ENCODE measurements at places on chromosomes 4 and X.

- no peak for DNase-seq
These were observed 984.1 kb downstream of the TRAM1L1 start for GRCh38 chr4:116101321-116101720.

DNA sequence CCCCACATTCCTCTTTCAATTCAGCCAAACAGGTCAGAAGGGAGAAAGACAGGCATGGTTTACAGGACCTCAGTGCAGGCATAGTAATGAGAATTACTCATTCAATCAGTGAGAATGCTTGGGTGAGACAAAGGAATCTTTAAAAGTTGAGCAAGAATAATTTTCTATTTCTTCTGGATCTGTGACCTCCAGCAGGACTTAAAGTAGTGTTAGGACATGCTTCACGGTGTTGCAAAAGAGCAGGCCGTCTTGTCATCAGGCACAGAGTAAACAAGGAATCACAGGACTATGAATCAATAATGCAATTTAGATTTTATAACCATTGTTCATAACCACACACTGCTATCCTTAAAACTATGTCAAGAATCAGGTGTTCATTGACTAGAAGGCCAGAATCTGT is 130.6 kb upstream of the GLRA2 start:
- DNase-seq, result no peak

GRCh38 chr4:6777636-6778281 is 4.8 kb upstream of the KIAA0232 start:
- DNase-seq, result peak; percentile 84

DNA sequence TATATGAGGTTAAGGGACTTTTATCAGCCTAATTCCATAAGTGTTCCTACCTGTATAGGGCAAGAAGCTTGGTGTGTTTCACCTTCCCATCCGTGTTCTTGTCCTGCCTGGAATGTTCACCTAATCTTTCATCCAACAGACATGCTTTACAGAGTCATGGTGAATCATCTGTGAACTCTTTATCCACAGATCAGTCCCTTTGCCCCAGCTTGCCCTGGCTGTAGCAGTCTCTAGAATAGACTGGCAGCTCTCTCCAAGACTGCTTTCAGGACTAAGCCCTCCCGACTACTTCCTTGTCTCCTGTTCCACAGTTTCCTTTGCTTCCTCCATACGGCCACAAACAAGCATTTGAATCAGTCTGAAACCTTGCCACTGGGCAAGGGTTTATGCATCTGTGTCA is 177.9 kb upstream of the IL15 start:
- no peak for DNase-seq

GRCh38 chr4:75924309-75924827 is 16.4 kb downstream of the NAAA start:
- DNase-seq, result no peak

GRCh38 chr4:111108153-111108552 is 485.3 kb upstream of the PITX2 start:
- DNase-seq, result no peak

DNA sequence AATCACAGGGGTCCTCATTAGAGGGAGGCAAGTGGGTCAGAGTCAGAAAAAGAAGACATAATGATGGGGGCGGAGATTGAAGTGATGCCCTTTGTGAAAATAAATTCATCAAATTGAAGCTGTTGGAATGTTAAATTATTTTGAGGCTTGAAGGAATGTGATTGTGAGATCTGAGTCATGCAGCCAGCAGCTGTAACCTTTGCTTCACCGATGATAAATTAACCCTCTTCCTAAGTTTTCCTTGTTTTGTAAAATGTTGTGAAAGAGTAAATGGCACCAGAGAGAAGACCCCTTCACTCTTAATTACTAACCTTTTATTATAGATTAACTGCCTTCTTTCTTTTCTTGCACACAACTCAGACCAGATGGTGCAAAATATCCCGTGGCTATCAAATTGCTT is 47.7 kb upstream of the FAM9A start:
- no peak for DNase-seq

- DNase-seq, result peak; percentile 53
These were observed 83.9 kb upstream of the RPS6KA3 start for GRCh38 chrX:20350596-20350995.

GRCh38 chr4:164109503-164109902 is 615.0 kb downstream of the TMA16 start:
- DNase-seq, result no peak

DNA sequence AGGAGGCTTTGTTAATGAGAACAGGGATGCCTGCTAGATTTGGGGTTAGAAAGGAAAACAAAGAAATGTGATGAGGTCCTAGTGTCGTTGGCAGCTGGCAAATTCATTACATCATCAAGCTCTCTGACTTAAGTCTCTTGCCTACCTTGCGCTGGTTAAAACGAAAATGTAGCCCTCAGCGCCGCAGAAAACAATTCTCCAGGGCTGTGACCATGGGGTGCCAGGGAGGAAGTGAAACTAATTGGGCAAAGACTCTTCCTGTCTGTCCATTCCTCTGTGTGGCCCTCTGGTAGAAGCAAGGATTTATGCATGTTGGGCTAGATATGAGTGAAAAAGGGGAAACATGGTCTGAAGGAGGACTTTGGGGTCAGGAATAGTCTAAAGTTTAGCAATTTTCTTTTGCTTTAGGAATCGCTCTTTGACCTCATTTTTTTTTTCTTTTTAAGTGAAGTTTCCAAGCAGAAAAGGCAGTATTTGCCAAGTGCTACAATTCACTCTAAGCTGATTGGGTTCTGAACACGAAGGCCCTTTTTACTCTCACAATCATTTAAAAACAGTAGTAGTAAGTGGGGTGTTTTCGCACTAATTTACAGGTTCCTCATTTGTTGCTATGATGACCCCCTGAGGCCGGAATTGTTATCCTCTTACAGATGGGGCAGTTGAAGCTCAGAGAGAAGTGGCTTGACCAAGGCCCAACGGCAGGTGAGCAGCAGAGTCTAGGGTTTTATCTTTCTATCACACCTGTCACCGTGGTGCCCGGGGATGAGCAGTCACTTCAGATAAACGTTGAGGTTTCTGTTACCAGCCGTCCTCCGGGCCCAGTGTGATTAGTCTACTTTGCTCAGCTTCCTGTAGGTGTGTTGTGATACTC is 27.3 kb upstream of the CHRNA9 start:
- DNase-seq, result no peak

DNA sequence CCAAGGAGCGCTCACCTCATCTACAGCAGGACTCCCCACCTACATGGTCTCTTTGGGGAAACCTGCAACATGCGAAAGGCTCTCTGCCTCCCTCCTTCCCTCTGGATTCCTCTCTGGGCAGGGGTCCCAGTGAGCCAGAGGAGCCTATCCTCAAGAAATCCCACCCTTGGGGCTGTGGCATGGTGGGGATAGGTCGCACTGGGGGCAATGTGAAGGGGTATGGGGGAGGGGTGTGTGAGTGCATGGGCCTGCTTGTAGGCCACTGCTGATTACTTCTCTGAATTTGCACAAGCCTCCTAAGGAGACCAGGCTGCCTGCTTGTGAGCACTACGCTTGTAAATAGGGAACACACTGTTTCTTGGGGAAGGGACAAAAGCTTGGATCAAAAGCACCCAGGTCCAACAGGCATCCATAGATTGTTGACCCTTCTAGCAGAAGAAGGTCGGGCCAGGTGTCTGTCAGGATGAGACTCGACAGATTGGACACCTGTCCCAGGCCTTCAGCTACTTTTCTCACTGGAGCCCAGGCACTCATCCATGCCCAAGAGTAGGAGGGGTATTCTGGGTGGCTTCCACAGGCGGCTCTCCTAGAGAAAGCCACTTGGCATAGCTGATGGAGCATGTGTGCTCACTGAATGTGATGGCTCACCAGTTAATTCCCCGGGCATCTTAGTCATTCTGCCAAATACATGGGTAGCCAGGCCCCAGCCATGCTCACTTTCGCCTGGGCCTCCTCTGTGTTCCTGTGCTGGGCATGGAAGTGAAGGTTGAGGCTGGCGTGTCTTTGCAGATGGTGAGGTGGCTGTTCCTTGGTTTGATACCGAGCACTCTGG is 75.0 kb downstream of the NBDY start:
- DNase-seq, result no peak
